ENCODE measurements at places on chromosomes 7 and 10.
A peak's percentile ranks its signal among the peaks of the same experiment; 100 is the strongest.

GRCh38 chr7:86790383-86790782 is 146.7 kb downstream of the GRM3 start:
- DNase-seq: no peak

GRCh38 chr7:16210171-16210570 is 211.2 kb downstream of the CRPPA start:
- no peak for DNase-seq

DNA sequence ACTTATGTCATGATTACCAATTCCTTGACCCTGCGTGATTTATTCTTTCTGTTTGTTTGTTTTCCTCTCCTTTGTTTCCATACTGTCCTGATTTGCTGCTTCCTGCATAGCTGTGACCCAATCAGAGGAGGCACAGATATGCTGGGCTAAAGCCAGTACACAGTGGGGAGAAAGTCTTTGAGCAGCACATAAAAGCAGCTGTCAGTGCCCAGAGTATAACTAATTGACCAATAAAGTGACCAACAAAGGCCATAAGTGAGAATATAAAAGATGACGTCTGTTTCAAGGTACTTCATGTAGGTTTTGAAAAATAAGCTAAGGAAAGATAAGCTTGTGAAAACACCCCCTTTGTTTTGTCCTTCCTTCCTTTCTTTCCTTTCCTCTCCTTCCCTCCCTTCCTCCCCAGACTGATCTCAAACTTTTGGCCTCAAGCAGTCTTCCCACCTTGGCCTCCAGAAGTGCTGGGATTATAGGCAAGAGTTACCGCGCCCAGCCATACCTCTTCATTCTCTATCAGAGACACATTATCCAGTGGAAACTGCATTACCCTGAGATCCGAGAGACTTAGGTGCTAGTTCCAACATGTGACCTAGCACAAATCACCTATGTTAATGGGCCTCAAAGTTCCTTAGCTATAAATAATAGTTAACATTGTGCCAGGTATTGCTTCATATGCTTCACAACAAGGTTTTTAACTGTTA is 17.0 kb downstream of the BCAP29 start:
- DNase-seq: no peak

- DNase-seq: no peak
Observed at GRCh38 chr7:107147464-107148393, 21.1 kb upstream of the HBP1 start.

GRCh38 chr7:25206765-25207164 is 21.5 kb downstream of the NPVF start:
- no peak for DNase-seq

GRCh38 chr10:55183993-55184392 is 383.0 kb upstream of the PCDH15 start:
- DNase-seq: no peak

GRCh38 chr7:88795553-88795952 is at the start of gene TEX47:
Gene TEX47 (minus strand): TSS chr7:88795737. CDS start chr7:88794942, 795 bp downstream.
- DNase-seq: no peak

DNA sequence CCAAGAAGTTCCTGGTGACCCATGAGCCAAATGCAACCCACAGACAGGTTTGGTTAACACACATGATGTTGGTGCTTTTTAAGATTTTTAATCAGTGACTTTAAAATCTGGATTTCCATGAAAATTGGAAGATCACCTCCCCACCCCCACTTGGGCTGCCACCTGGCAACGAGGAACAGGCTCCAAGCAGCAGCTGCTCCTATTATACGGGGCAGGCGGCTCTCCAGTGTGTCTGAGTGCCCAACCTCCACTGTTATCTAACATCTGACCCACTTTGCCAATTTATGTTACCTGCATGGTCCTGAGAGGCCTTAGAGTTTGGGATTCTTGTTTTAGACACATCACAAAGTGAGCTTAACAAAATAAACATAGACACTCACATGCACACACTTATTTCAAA is 56.4 kb downstream of the SGMS1 start:
- DNase-seq: no peak

GRCh38 chr7:92625617-92626016 is 35.4 kb upstream of the FAM133B start:
- no peak for DNase-seq

GRCh38 chr7:27130540-27131389 is at the start of gene HOXA4:
Gene HOXA4 (minus strand): TSS chr7:27130757. CDS start chr7:27130733, 24 bp downstream.
- DNase-seq: peak; percentile 45

- no peak for DNase-seq
Observed at GRCh38 chr7:45076946-45077345, 11.8 kb downstream of the NACAD start.

DNA sequence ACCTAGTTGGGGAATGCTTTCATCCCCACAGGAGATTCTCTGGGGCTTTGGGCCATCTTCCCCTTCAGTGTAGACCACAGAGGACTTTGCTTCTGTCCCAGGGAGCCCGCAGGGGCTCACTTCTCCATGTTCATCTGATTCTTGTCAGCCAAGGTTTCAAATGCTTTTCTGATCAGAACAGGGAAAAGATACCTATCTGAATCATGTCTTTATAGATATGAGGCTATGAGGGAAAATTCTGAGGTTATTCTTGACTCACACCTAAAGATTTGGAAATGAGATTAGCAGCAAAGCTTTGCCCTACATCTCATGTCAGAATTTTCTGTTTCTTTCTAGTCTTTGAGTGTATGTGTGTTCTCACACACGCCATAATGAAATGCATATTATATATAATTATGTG is 53.3 kb downstream of the FIGNL1 start:
- no peak for DNase-seq

DNA sequence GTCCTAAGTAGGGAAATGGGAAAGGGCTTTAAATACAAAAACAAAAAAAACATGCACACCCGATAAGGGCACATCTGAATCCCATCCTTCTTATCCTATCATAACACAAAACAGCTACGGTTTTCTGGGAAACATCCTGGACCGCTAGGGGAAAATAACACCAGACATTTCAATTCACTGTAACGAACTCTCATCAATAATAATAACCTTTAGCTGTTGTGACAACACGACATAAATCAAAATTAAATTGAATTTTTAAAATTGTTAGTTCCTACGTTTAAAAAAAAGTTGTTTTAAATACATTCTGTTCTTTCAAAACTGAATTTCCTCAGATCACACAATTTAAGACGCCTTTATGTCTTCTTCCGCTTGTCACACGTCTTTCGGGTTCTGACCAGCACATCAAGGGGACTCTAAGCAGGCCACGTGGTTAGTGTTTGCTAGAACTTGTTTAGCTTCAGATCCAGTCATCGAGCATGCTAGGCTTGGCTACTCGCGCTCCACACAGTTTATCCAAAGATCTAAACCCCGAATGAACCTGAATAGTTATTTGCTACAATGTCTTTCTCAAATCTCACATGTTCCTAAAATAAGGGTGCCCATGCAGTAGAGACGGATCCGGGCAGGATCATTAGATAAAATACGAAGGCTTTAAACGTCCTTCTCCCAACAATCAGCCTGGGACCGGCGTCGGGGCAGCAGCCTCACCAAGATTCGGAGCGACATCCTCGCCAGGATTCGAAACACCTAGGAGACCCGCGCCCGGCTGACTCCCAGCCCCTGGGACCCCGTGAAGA is 839 bp downstream of the IKZF5 start:
- DNase-seq: peak; percentile 15

DNA sequence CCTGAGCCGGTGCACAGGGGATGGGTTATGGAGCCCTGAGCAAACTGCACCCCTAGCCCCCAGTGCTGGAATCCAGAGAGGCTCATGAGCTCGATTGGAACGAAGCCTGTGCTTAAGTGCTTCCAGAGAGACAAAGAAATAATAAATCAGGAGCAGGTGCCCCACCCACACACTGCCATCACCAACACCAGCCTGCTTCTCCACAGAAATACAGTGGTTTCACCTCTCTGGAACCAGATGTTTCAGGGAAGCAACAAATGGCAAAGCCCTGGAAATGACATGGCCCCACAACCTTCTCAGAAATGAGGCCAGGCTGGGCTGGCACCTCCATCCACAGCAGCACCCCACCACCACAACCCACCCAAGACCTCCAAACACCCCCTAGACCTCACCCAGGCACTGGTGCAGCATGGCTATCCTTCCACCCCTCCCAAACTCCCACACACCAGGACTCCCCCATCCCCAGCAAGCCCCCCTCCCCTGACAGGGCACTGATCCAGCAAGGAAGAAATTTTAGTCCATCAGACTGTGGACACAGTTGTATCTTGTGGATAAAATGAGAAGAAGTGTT is 4.1 kb upstream of the SLC18A3 start:
- no peak for DNase-seq

GRCh38 chr7:98200364-98200763 is 10.9 kb upstream of the BHLHA15 start:
- no peak for DNase-seq

- no peak for DNase-seq
Observed at GRCh38 chr7:77813180-77813579, 14.6 kb downstream of the PHTF2 start.

Data from stimulated activated CD8-positive, alpha-beta memory T cell treated with anti-CD3 and anti-CD28 coated beads, Interleukin-4, amount 100 ng/mL, for 1 hour (primary cell).